Midbrain (tissue), 1 donor: ENCODE measurements at places on chromosomes 16 and 17.

GRCh38 chr17:27106347-27106981 lies 187.4 kb upstream of the WSB1 start:
- DNase-seq, result no peak

DNA sequence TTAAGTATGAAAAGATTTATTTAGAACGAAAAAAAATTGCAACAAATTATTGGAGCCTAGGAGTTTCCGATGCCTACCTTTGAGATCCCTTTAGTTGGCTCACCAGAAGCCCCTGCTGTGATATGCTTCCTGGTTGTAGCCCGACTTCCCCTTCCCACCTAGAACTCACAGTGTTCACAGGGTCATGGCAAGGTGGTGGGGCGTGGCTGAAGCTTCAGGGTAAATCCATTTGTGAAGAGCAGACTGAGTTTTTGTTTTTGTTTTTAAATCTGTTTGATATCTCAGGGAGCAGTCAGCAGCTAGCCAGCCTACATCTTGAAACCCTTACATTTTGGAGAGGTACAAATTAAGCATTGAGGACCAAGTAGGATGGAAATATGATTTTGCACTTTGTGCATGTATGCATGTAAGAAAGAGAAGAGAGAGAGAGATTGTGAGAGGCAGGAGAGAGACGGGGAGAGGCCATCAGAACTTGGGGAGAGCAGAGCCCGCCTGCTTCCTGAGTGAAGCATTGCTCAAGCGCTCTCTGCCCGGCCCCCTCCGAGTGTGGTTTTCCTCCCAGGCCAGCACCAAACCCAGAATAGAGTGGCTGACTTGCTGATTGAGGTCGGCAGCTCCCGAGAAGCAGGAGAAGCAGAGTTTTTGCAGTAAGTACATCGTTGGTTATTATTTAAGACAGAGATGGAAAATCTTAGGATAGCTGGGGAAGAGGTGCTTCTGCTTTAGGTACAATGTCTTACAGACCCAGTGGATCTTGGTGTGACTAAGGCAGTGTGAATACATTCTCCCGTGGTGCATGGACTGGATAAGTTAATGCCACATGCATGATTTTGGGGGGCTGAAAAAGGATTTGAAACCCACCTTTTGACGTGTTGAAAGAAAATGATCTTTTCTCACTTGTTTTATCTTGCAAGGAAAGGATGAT lies 64.2 kb downstream of the SPECC1 start:
- DNase-seq, result peak; percentile 40

DNA sequence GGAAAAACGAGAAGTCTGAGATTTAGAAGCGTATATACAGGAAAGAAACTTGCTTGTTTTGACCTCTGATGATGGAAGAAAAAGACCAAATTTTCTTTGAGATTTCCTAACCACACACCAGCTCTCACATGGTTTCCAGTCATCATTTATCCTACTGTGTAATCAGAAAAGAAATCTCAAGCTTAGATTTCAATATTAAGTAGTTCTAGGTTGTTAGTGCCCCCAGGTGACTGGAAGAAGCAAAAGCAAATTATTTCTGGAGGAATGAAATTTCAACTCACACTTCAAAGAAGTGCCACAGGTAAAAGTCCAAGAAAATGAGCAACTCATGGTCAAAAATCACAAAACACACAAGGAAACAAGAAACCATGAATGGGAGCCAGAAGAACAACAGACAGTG lies 51.8 kb upstream of the KDM6B start:
- DNase-seq, result no peak

DNA sequence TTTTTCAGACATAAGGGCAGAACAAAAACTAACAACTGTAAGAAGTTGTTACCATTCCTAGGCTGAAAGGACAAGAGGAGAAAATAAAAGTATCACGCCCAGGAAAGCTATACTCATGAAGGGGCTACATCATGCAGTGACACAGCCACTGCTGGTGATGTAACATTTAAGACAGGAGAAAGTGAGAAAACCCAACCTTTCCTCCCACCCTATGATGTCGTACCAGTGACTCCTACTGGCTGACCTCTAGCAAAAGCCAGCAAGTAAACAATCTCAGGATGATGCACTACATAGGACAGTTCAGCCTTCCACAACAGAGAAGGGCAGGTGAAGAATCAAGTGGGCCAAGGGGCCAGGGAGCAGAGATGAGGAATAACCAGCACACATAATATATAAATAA lies 14.0 kb upstream of the OR1E2 start:
- DNase-seq, result no peak

- DNase-seq, result no peak
These were observed 33.0 kb downstream of the KCNJ16 start for GRCh38 chr17:70107904-70108565.

DNA sequence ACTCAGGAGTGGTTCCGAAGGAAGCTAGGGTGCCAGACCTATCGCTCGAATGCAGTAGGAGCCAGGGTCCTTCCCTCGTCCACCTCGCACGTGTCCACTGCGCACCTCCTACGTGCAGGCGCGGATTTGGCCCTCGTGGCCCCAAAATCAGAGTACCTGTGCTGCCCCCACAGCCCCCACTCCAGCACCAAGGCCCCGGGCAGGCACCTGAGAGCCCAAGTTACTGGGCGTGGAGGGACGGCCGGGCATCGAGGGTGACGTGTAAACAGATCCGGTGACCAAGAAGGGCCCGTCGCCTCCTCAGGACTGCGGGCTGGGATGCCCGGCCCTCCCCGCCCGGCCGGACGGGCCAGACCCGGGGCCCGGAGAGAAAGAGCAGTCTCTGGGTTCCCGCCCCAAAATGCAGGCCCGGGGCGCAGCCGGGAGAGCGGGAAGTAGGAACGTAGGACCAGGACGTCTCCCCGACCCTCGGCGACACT lies 492 bp downstream of the SLC25A39 start:
- DNase-seq, result no peak

- DNase-seq, result no peak
These were observed 17.1 kb downstream of the PLEKHG4 start for GRCh38 chr16:67296420-67296819.

GRCh38 chr17:5283571-5284315 lies 1.7 kb downstream of the RABEP1 start:
- DNase-seq, result no peak

DNA sequence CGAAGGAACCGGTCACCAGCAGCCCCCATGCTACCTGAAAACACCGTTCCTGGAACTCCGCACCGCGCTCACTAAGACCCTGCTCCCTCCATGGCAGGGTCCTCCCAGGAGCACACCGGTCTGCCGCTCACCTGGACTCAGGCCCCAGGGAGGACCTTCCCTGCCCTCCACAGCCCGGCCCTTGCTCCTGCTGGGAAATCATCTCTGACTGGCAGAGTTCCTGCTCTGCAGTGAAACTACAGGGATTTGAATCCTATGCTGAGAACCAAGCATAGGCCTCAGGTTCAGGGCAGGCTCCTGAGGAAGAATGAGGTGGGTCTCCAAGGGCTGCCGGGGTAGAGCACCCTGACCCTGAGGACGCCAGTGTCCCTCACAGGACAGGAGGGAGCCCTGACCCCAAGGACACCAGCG lies 88.5 kb downstream of the KCNJ12 start:
- no peak for DNase-seq

GRCh38 chr17:79808763-79809529 lies 12.1 kb upstream of the CBX8 start:
- DNase-seq, result peak; percentile 24

GRCh38 chr17:7281074-7281952 lies at the start of gene SLC2A4:
TSS of gene SLC2A4 (plus strand) at chr17:7281718. CDS start at chr17:7281935, 217 bp downstream.
- DNase-seq, result peak; percentile 83

GRCh38 chr17:46940692-46941404 lies 17.9 kb downstream of the GOSR2 start:
- peak; percentile 73 for DNase-seq

DNA sequence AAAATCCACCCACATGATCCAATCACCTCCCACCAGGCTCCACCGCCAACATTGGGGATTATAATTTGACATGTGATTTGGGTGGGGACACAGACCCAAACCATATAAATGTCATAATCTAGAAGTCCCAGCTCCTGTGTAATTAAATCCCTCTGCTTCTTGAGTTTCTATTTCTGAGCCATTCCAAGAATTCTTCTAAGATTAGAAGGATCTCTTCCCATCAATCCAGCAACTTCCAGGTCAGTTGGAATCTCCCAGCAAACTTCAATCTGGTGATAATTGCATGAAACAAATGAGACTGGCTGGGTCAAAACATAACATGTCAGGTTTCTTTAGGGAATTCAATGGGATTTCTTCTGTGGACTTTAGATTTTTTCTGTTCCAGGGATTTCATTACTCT lies 127.8 kb upstream of the CDH5 start:
- DNase-seq, result no peak

DNA sequence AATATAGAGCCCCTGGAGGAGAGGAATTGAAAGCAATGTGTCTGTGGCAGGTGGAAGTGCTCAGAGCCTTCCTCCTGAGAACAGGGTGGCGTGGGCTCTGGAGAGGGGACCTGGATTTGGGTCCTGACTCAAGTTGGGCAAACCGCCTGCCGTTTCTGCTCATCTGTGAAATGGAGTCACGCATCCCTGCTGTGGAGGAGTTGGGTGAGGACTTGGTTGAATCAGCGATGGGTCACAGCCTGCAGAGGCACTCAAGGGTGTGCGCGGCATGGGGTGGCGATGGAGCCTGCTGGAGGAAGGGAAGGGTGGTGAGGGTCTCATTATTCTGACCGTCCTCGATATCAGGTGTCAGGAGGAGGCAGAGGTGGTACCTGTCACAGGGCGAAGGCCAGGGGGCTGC lies 3.1 kb downstream of the ADAD2 start:
- no peak for DNase-seq

DNA sequence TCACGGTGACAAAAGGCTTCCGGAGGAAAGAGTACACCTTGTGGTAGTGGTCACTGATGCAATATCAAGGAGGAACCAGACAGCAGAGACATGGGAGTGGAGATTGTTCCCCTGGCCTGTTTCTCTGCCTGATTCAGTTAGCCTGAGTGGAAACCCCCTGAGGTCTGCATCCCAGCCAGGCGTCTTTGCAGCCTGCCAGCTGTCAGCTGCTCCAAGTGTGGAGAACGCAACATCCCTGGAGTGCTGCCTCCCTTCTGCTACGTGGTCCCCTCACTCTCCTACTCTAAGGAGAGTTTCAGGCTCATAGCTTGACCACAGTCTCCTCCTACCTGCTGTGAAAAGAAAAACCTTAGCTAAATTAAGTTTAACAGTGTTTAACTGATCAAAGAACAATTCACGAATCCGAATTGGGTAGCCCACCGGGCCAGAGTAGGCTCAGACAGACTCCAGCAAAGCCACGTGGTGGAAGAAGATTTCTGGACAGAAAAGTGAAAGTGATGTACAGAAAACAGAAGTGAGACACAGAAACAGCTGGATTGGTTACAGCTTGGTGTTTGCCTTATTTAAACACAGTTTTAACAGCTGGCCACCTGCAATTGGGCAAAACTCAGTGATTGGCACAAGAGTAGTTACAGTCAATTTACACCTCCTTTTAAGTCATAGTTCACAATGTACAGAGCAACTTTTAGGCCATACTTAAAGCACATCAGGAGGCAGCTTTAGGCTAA lies 188.6 kb downstream of the DNAH9 start:
- no peak for DNase-seq

DNA sequence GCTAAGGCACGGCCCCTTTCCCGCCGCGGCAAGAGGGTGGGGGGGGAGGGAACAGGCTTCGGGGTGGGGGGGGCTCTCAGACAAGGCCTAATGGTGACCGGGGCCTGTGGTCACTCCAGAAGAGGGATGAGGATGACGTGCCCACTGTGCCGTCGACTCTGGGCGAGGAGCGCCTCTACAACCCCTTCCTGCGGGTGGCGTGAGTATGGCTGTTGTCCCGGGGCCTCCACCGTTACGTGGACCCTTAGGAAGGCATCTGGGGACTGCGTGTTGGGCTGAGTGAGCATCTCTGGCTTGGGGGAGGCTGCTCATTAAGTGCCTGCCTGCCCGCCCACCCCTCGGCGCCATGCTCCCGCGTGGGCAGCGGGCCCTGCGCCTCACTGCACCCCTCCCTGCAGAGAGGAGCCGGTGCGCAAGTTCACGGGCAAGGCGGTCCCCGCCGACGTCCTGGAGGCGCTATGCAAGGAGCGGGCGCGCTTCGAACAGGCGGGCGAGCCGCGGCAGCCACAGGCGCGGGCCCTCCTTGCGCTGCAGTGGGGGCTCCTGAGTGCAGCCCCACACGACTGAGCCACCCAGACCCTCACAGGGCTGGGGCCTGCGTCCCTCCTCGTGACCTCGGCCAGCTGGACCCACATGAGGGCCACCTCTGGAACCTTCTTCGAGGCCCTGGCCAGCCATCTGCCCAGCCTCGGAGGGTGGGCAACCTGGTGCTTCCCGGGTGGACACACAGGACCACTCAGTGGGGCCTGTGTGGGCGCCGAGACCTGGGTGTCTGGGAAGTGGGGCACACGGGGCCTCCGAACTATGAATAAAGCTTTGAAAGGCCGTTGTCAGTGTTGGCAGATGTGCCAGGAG lies 2.2 kb downstream of the HAGHL start:
- DNase-seq, result no peak
